Psoas muscle (tissue), 8 donors: ENCODE measurements at places on chromosomes 11 and 22.

GRCh38 chr11:115267871-115268270 lies 236.3 kb downstream of the CADM1 start:
- no peak for DNase-seq

GRCh38 chr11:88171982-88172381 lies 3.3 kb downstream of the RAB38 start:
- DNase-seq, result no peak

- no peak for DNase-seq
Observed at GRCh38 chr22:36739185-36739584, 35.6 kb upstream of the CACNG2 start.

DNA sequence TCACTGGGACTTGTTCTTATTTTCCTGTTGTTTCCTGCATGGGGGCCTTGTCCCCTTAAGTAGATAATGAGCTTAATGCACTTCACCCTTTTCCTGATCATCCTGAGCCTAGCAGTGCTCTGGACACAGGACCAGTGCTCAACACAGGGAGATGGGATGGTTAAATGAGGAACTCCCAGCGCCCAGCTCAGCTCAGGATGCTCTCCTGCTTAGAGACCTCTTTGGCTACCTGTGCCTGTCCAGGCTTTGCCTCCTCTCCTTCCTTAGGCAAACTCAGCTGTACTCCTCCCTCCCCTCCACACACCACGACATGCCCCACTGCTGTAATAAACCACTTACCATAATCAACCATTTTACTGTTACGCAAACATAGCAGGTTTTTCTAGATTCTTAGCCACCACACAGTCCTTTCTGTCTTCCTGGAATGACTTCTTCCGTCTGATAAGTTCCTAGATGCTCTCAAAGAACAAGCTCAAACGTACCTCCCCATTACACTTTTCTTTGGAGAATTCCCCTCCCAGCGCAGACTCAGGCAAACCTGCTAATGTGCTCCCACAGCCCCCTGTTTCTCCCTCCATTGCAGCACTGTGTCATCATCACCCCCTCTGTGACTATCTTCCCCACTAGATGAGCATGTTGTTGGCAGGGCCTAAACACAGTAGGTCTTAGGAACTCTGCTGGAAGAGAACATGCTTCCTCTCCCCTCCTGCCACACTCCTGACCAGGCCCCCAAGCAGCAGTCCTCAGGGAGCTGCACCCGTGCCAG lies 113.6 kb downstream of the MICAL2 start:
- DNase-seq, result no peak

- DNase-seq, result no peak
Observed at GRCh38 chr11:35148163-35148837, 9.3 kb downstream of the CD44 start.

- DNase-seq, result no peak
Observed at GRCh38 chr11:32433101-32433913, 2.0 kb downstream of the WT1 start.

DNA sequence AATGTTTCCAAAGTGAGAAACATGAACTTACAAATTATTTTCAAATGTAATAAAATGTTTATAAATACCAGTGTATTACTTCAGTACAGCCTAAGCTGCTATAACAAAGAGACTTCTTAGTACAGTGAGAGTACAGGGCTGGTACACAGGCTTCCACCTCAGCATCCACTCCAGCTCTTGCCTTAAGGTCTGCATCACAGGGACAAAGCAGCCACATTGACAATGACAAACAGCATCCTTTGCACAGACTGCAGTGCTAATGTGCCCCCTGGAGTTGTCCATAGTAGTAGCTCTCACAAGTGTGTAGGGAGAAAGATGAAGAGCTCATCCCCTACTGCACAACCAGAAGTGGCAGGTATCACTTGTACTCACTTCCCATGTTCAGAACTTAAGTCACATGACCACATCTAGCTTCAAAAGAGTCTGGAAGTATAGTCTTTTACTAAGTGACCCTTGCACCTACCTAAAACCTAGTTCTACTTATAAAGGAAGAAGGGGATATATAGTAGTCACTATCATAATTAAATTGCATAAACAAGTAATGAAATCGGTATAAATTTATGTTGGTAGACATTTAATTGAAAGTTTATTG lies 10.7 kb upstream of the LIPT2 start:
- DNase-seq, result no peak

- DNase-seq, result no peak
Observed at GRCh38 chr22:24040946-24041345, 29.8 kb downstream of the CABIN1 start.

DNA sequence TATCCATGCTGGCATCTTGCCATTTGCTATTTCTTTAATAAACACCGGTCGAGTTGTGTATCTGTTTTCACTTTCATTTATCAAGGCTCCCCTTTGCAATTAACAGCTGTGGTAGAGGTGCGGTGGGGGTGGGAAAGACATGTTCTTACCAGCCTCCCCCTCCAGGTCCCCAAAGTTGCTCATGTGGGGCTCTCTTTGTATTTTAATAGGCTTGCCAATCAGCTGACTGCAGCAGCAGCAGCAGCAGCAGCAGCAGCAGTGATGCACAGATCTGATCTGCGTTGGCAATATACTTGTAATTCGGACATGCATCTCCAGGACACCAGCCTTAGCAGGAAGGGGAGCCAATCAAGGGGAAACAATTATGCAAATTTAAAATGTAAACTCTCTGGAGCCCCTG lies 40.3 kb upstream of the E2F8 start:
- DNase-seq, result no peak

- DNase-seq, result no peak
Observed at GRCh38 chr11:23620617-23621016, 760.3 kb upstream of the CCDC179 start.

GRCh38 chr11:124930799-124931198 lies 5.0 kb downstream of the HEPACAM start:
- DNase-seq, result no peak

- no peak for DNase-seq
Observed at GRCh38 chr11:81772166-81772565, 961.5 kb downstream of the FAM181B start.

- peak; percentile 91 for DNase-seq
Observed at GRCh38 chr11:66981976-66982578, 7.0 kb downstream of the C11orf86 start.

- no peak for DNase-seq
Observed at GRCh38 chr11:32905028-32905667, 12.5 kb downstream of the QSER1 start.

GRCh38 chr11:28104984-28105383 lies 3.0 kb downstream of the KIF18A start:
- DNase-seq, result no peak

DNA sequence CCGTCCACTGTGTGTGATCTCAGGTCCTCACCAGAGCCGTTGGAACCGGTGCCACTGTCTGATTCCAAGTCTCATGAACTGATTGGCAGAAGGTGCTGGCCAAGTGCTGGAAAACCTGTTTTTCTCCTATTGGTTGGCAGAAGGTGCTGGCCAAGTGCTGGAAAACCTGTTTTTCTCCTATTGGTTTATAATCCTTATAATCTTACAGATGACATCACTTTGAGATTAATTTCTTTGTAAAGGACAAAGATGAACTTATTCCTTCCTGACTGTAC lies 1106.3 kb downstream of the BRD1 start:
- DNase-seq, result no peak

- no peak for DNase-seq
Observed at GRCh38 chr11:62477927-62478326, 59.1 kb downstream of the SCGB1A1 start.

- DNase-seq, result no peak
Observed at GRCh38 chr22:39173050-39173706, 20.7 kb upstream of the CBX7 start.

DNA sequence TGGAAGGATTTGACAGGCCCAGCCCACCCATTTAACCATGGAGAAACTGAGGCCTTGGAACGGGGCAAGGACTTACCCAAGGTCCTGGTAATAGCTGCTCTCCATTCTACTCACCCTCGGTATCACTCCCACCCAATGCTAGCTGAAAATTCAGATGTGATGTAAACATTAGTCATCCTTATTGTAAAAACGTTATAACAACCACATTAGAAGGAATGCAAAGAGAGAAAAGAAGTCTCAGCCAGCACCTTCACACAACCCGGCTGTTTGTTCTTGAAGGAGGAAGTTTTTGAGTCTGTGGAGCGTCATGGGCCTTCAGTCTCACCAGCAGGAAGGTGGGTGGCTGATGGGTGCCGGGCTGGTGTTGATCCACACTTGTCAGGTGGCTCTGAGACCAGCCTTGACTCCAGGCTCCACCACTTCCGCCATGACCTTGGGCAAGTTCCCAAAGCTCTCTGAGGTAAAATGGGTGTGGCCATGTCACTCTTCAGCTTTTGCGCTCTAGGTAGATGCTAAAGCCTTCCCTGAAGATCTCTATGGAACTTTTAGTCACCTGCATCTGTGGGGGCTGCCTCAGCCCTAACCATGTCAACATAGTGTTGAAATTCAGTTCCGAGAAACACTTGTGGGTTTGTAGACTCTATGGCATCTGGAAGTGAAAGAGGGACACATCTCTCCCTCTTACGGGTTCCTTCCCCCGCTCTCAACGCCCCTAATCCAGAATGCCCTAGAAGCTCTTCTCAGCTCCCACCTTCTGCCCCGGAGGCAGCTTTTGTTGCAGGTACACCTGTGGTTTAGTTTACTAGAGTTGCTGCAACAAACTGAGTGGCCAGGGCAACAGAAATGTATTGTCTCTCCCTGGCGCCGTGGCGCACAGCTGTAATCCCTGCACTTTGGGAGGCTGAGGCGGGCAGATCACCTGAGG lies 14.8 kb downstream of the CD6 start:
- no peak for DNase-seq

DNA sequence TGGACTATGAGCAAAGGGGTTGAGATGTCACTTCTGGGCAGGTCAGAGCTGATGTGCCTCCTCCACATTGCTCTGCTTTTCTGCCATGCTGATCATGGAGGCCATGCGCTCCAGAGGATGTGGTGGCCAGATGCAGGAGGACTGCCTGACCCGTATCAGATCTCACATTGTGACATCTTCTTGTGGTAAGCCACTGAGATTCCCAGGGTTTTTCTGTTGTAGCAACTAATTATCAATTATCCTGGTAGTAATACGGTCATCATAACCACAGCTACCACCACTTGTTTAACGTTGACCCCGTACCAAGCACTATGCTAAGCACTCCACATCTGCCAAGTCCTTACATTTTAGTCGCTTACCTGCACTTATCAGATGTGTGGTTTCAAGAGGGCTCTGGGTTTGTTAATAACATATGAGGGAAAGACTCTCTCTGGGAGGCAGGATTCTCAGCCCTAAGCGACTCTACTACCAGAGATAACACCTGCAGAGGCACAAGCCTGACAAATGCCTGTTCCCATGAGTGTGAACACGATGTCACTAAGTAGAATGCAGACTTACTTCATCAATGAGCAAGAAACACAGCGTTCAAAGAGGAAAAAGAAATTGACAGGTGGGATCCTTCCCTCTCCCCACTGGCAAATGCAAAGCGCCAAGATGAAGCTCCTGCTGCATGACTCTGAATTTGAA lies 63.6 kb upstream of the TIMP3 start:
- no peak for DNase-seq

DNA sequence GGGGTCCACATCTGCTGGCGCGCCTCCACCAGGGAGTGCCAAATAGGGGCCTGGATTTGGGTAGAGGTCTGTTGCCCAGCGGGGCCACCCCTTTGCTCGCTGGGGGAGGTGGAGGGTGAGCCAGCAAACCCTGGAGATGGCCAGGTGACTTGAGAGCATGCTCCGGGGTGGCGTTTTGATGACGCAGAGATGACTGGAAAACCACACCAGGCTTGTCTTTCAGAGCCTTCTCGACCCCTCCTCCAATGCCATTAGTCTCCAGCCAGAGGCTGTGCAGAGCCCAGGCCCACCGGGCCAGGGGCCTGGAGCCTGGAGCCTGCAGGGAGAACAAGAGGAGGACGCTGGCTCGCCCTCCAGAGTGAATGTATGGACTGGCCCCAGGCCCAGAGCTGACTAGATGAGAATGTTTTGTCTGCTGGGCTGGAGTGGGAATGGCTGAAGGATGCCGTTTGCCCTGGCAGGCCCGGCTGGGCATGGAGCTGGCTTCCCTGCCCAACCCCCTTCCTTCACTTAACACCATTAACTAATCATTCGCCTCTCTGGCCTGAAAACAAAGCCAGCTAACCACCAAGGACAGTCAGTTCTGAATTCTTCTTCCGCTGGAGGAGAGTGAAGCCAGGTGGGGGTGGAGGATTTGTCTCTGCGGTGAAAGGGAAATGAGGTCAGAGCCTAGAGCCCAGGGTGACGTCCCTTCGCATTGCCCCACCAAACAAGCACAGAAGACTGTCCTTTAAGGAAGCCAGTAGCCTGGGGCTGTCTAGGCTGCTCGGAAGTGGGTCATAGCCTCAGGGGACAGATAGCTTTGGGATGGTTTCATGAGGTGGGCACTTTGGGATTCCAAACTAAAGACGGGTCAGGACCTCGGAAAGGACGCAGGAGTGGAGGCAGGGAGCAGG lies 1.6 kb upstream of the MCAM start:
- DNase-seq, result no peak

DNA sequence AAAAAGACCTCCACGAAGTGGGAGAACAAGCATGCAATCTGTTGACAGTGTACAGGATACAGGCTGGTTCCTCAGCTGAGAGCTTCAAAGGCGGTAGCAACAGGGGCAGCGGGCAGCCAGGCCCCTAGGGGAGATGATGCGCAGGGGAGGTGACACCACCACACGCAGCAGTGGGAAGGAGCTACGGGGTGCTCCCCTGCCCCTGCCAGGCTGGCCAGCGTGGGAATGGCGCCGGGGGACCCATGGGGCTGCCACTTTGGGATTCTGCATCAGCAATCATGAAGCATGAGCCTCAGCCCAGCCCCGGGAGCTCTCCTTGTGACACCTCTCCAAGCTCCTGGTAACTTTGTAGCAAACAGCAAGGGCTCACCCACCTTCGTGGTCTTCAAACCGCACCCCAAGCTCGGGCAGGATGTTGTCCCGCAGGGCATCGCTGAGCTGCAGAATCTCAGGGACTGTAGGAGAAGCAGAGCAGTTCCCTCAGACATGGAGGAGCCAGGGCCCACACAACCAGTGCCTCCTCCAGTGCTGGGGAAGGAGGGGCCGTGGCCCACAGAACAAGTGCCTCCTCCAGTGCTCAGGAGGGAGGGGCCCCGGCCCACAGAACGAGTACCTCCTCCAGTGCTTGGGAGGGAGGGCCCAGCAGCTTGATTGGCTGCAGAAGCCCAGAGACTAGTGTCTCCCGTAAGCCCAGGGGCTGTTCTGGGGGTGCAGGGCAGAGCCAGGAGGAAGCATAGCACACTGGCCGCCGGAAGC lies 14.6 kb upstream of the NAP1L4 start:
- no peak for DNase-seq

- no peak for DNase-seq
Observed at GRCh38 chr11:72008728-72009127, 10.0 kb downstream of the IL18BP start.

- no peak for DNase-seq
Observed at GRCh38 chr11:72048766-72049460, 31.4 kb downstream of the NUMA1 start.

- DNase-seq, result peak; percentile 96
Observed at GRCh38 chr11:844693-845644, 2.3 kb downstream of the TSPAN4 start.

- DNase-seq, result no peak
Observed at GRCh38 chr11:7383406-7383805, 101.9 kb upstream of the OLFML1 start.

DNA sequence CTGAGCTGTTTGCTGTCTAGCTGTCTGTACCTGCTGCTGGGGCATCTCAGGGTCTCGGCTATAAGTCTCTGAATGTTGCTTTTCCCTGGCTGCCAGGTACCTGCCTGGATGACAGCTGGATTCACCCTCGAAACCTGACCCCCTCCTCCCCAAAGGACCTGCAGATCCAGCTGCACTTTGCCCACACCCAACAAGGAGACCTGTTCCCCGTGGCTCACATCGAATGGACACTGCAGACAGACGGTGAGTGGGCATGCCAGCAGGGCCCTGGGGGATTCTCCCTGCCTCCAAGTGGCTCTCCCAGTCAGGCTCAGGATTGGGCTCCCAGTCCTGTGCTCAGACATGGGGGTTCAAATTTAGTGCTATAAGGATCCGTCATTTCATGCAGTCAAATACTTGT lies 12.9 kb downstream of the IL17RA start:
- DNase-seq, result no peak
